ENCODE measurements at places on chromosomes 4 and X.

- DNase-seq = no peak
These were observed 70.9 kb downstream of the MAGEB5 start for GRCh38 chrX:26286836-26287235.

DNA sequence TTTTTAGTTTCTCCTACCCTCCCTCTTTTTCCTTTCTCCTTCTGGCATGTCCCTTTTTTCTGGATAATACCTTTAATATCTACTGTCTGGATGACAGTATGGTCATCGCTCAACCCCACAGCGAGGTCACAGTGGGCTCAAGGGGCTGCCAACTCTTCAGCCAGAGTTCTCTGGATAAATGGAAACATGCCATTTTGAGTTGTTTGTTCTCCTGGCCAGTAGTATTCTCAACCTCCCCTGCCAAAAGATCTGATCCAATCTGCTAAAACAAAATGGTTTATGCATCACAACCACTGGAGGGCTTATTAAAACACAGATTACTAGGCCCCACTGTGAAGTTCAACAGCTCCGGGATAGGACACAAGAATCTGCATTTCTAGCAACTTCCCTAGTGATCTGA is 5.0 kb upstream of the LAMP2 start:
- peak; percentile 9 for DNase-seq

DNA sequence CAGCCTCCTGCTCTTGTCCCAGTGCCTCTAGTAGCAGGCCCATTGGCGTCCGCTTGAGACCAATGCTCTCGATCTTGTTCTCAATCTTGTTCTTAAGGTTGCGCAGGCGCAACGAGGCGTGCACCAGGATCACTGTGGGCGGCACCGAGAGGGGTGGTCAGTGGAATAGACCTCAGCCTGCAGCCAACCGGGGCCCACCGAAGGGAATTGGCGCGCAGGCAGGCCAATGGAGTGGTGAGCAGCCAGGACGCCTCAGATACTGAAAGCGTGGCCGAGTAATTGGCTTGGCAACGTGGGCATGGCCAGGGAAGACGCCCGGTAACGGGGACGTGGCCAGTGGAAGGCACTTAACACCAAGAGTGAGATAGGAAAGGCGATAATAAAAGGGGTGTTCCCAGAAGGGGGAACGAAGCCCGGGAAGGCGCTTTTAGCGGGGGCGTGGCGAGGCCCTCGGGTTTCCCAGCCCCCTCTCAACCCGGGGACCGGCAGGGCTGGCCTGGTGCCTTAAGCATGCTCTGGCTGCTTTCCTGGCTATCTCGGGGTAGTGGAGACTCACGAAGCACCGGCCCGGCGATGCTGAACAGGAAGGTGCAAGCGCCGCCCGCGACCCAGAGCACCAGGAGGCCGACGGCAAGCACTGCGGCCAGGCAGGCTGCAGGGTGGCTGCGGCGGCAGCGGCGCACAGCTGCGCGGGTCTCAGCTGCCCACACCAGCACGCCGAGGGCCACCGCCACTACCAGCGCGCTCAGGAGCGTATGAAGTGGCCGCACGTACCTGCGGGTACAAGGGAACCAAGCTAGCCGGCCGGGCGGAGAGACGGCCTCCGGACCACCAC is 1.7 kb downstream of the PRAF2 start:
- peak; percentile 87 for DNase-seq

DNA sequence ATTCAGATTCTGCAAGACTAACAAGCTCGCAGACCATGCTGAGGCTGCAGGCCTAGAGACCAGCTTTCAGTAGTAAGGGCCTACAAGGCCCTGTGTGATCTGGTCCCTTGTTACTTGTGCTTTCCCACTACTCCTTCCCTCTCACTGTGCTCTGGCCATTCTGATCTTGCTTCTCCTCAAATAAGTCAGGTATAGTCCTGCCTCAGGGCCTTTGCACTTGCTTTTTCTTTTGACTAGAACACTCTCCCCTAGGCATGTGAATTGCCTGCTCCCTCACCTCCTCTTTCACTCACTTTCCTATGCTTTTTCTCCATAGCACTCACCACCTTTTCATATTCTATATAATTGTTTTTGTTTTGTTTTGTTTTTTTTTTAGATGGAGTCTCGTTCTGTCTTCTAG is 22.2 kb downstream of the AKAP14 start:
- DNase-seq = no peak

- peak; percentile 24 for DNase-seq
These were observed 5.4 kb downstream of the SEL1L3 start for GRCh38 chr4:25857403-25857802.

DNA sequence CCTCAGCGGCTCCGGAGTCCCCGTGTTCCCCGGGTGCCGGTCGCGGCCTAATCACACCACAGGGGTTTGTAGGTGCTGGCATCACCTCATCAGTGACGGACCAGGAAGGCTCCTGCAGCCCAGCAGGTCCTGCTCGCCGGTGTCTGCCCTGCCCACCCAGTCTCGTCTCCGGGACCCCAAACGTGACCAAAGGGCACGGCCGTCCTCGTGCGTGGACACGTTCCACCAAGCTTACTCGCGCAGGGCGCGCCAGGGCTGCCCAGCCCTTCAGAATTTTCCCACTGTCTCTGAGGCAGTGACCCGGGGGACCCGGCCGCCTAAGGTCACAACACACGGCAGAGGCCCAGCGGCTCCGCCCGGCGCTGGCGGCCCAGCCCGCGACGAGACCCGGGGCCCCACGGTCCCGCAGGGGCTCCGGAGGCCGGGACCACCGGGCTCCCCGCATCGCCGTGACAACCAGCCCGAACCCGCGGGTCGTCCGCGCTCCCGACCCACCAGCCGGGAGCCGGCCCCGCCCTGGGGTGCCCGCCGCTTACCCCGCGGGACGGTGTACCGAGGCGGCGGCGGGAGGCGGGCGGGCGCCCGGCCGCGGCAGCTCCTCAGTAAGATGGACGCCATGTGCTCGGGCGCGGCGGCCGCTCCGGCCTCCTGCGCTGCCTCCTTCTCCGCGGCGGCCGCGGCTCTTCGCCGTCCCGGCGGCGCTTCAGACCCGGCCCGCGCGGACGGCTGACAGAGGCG is 454 bp downstream of the LETM1 start:
- no peak for DNase-seq

DNA sequence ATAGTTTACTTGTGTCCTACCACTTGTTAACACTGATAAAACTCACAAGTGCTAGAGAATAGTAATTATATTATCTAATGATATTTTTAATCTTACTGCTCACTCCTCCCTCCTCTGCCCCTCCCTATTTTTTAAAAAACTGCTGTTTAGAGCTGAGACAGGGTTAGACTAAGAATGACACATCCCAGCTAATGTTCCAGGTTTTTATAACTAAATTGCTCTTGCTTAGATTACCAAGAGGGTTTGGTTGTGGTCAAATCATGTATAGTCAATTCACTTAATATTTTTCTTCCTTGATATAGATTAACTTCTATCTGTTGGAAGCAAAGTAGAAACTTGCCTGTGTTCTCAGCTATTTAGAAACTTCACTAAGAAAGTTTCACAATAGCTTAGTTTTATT is 60.2 kb downstream of the ATOH1 start:
- no peak for DNase-seq

DNA sequence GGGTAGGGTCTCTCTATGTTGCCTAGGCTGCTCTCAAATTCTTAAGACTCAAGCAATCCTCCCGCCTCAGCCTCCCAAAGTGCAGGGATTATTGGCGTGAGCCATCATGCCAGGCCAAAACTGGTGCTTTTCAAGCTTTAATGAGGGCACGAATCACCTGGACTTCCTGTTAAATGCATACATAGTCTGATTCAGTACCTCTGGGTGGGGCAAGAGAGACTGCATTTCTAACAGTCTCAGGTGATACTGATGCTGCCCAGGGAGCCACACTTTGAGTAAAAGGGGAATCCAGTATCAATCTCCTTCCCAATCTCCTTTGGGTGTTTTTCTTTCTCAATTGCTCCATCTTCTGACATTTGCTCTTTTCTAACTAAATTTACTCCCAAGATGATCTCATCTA is 96.5 kb downstream of the SH3RF1 start:
- no peak for DNase-seq

DNA sequence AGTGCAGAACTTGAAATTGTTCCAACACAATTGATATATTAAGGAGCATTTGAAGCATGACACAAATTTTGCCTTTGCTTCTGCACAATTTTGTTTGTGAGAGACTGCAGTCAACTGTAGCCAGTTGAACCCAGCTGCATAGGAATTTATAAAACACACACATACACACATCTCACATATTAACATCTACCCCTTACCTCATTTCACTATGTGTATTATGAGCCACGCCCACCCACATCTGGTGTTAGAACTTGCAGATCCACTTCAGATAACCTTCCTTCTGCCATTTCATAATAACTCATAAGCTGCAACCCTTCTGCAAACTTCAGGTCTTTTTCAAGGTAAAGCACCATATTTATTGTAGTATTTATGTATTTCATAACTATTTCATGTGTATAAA is 188.1 kb upstream of the WDFY3 start:
- no peak for DNase-seq

DNA sequence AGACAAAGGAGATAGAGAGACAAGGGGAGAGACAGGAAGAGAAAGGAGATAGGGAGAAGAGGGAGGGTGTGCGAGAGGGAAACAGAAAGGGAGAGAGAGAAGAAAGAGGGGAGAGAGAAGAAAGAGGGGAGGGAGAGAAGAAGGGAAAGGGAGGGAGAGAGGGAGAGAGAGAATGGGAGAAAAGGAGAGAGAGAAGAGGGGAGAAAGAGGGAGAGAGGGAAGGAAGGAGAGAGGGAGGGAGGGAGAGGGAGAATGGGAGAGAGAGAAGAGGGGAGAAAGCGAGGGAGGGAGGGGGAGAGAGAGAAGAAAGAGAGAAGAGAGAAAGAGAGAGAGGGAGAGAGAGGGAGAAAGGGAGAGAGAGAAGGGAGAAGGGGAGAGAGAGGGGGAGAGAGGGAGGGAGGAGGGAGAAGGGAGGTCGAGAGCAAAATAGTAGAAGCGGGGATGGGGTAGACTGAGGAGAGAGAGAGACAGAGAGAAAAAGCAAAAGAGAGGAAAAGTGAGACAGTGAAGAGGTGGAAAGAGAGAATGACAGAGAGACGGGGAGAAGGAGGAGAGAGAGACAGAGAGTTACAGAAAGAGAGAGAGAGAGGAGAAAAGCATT is 218.2 kb downstream of the DHRSX start:
- no peak for DNase-seq

DNA sequence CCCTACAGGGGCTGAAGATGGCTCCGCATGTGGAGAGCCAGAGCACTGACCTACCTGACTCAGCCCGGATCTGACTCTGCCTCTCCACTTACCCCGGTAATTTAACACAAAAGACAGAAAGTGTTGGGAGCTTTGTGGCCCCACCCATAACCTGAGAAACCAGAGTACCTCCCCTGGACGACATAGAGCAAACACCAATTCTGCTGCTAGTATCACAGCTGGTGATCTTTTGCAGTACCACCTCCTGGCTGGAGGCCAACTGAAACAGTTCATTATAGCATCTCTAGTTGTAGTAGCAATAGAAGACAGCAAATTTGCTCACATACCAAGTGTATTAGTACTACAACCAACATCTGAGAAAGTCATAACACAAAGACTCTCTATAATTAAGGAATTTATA is 443.9 kb downstream of the KLHL4 start:
- no peak for DNase-seq

GRCh38 chr4:132792310-132792709 is 356.8 kb upstream of the PCDH10 start:
- no peak for DNase-seq

GRCh38 chrX:154371017-154371788 is 3.2 kb downstream of the FLNA start:
- peak; percentile 94 for DNase-seq

DNA sequence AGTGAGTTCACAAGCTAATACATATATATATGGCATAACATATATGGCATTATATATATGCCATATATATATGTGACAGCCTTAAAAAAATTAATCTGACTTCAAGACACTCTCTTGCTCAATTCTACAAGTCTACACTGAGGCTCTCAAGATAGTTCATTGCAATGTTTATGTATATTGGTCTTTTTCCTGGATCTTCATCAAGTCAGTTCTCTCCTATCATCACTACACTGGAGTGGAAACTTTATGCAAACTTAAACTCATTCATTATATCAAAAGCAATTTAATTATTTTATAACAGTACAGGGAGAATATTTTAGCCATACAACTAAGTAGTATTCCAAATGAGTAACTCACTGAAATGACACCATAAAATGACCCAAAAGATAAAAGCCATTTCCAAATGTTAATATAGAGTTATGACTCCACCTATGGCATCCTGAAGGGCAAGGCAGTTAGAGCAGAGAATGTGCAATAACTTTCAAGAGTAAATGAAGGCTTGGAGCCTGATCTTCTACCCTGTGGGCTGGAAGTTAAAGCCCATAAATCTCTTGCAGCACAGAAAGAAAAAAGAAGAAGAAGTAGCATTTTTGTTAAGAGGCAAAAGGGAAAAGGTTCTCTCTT is 176.3 kb upstream of the SLIT2 start:
- peak; percentile 33 for DNase-seq

DNA sequence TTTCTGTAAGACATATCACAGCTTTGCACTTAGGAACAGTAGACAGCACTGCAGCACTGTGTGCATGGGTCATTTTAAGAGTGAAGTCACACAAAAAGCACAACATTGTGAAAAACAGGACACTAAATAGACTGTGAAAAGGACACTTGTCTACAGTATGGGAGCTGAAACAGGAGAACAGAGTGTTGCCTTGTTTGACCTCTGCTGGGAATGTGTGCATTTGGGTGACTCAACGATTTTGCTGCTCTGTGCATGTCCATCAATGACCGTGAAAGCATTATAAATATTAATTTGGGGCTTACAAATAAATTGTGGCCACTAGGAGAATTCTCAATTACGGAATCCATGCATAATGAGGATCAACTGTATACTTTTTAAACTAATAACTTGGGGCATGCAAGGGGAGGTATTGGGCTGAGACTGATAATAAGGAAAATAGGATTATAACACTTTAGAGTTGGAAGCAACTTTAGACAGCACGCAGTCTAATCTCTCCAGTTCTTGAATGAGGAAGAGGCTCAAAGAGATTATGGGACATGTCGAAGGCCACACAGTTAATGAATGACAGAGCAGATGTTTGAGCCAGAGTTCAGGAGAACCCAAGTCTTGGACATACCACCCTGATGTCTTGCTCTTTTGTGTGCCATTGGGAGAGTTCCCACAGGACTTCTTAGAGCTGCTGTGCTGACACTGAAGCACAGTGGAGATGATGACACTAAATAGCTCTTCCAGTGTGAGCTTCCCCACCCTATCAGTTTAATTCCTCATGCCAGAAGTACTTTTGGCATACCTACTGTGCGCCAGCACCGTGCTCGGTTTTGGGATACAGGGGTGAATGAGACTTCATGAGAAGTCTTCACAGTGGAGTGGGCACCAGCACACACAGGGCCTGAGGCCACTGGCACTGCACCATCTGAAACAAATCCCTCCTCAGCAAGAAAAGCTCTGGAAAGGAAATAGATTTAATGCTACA is 79.3 kb downstream of the FRAS1 start:
- DNase-seq = no peak

- DNase-seq = no peak
These were observed 159.0 kb downstream of the LRBA start for GRCh38 chr4:150855981-150856510.

DNA sequence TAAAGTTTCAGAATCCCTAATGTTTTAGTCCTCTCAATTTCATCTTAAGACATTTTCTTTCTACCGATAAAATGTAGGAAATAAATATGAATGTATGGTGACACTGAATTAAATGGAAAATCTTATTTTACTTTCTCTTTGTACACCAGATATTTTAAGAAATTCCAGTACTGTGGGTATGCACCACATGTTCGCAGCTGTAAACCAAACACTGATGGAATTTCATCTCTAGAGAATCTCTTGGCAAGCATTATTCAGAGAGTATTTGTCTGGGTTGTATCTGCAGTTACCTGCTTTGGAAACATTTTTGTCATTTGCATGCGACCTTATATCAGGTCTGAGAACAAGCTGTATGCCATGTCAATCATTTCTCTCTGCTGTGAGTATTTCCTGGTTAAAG is 26.9 kb downstream of the C4orf46 start:
- DNase-seq = peak; percentile 54

- DNase-seq = peak; percentile 61
These were observed 59.0 kb upstream of the C1QTNF7 start for GRCh38 chr4:15368856-15369255.
